ENCODE measurements at places on chromosomes 6 and 20.
A peak's percentile ranks its signal among the peaks of the same experiment; 100 is the strongest.

DNA sequence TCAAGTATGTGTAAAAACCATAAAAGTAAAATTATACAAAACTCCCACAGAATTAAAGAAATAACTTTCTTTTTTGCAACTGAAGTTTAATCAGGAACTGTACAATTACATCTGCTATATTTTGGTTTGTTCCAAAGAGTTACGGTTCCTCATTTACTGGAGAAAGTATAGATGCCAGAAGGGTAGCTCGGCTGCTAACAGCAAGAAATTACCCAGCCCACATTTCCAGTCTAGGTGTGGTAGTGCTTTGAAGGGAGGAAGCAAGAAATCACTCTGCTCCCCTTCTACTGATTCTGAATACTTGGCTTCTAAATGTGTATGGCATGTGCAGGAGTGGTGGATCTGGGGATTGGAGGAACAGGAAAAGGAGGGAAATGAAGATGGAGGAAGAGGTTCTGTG is 441.3 kb downstream of the CDC5L start:
- DNase-seq: no peak
- no peaks in the 10 kb centered on the region for H3K36me3 ChIP-seq
- no peak overlapping the region for H3K27ac ChIP-seq
- peaks cover 6% of the 10 kb centered on the region for H3K4me1 ChIP-seq
- H3K4me3 ChIP-seq: no peak overlapping the region

- H3K4me1 ChIP-seq: peaks cover 35% of the 10 kb centered on the region
- peak; percentile 96 for DNase-seq
- H3K4me3 ChIP-seq: peak overlapping the region; percentile 1
- H3K36me3 ChIP-seq: no peaks in the 10 kb centered on the region
- peak overlapping the region; percentile 59 for H3K27ac ChIP-seq
These were observed 4.2 kb upstream of the NTSR1 start for GRCh38 chr20:62704341-62704948.

DNA sequence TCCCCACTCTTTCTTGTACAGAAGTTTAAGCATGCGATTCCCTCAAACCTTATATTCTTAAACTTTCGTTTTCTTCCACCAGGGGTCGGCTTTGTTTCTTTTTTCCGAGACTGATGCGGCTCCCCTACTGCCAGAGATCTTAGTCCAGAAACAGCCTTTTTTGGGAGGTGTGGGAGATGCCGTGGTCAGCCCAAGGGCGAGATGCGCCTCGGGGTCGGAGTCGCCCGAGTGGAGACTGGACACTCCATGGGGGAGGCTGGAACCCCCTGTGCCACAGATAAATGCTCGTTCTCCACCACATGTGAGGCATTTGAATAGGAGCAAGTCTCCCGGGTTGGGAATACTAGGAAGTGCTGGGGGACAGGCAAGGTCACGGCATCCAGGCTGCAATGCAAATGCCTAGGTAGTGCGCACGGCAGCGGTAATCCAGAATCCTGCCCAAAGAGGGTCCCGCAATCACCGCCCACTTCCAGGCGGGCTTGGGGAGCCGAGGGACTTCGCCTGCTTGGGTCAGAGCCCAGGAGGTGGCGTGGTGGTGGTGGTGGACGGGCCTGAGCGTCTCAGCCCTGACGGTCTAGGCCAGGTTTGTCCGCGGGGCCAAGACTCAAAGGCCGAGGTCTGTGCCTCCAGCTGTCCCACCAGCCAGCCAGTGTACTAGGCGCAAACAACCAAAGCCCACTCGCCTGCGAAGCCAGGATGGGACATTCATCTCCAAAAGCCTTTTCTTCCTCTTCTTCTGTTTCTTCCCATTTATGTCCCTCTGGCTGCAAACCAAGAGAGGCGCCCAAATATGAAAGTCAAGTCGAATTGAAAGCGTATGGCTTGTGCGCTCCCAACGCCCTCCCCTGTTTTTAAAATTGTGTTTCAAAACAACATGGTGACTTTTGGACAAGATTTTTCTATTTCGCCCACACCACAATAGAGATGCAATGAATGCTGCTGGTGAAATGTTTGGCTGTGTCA is 39.3 kb upstream of the OSTM1 start:
- no peak for DNase-seq
- no peaks in the 10 kb centered on the region for H3K36me3 ChIP-seq
- H3K4me1 ChIP-seq: peaks cover 44% of the 10 kb centered on the region
- peak overlapping the region; percentile 25 for H3K4me3 ChIP-seq

GRCh38 chr6:33049323-33050013 is 24.0 kb downstream of the HLA-DPA1 start:
- no peaks in the 10 kb centered on the region for H3K4me1 ChIP-seq
- no peaks in the 10 kb centered on the region for H3K36me3 ChIP-seq
- H3K27ac ChIP-seq: no peak overlapping the region
- no peaks in the 10 kb centered on the region for H3K27me3 ChIP-seq
- no peak overlapping the region for H3K4me3 ChIP-seq

- no peaks in the 10 kb centered on the region for H3K4me1 ChIP-seq
- H3K4me3 ChIP-seq: no peak overlapping the region
- DNase-seq: no peak
- H3K27me3 ChIP-seq: no peaks in the 10 kb centered on the region
- no peaks in the 10 kb centered on the region for H3K36me3 ChIP-seq
- no peak overlapping the region for H3K27ac ChIP-seq
These were observed 316.1 kb upstream of the CDH4 start for GRCh38 chr20:60935971-60936370.

DNA sequence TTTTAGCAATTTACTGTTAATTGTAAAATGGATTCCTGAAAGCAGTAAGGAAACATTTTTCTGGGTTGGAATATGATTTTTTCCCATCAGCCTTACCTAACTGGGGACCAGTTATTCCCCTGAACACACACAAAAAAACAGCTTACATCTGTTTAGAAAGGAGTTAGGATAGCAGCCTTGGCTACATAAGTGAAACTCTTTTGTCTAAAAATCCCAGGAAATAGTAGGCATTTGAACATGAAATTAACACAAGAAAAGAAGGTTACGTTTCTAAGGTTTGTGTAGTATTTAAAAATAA is 696.2 kb upstream of the MARCKS start:
- no peak for DNase-seq
- H3K4me1 ChIP-seq: no peaks in the 10 kb centered on the region
- no peak overlapping the region for H3K27ac ChIP-seq

- H3K4me1 ChIP-seq: peaks cover 6% of the 10 kb centered on the region
- DNase-seq: no peak
- H3K27me3 ChIP-seq: no peaks in the 10 kb centered on the region
- no peaks in the 10 kb centered on the region for H3K36me3 ChIP-seq
- H3K27ac ChIP-seq: no peak overlapping the region
- H3K4me3 ChIP-seq: peak overlapping the region; percentile 54
These were observed 44.6 kb downstream of the DPPA5 start for GRCh38 chr6:73309535-73309784.

GRCh38 chr6:106530502-106530901 is 98.8 kb downstream of the RTN4IP1 start:
- H3K4me1 ChIP-seq: peaks cover under 1% of the 10 kb centered on the region
- H3K4me3 ChIP-seq: no peak overlapping the region
- no peak overlapping the region for H3K27ac ChIP-seq
- H3K36me3 ChIP-seq: no peaks in the 10 kb centered on the region
- no peaks in the 10 kb centered on the region for H3K27me3 ChIP-seq

DNA sequence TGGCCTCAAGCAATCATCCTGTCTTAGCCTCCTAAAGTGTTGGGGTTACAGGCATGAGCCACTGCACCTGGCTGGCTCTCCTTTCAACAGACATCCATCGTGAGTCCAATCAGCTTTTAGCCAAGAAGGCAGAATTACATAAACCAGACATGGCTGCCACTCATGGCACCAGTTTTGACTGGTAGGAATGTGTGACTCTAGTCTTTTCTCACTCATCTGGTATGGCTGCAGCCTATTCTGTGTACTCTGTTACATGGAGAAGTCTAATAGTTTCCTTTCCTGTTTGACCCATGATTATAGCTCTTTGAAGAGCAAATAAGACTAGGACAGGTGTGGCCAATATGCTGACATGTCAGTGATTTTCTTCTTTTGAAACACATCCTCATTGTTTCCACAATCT is 27.0 kb upstream of the RNF144B start:
- peaks cover 8% of the 10 kb centered on the region for H3K4me1 ChIP-seq
- no peak for DNase-seq
- no peak overlapping the region for H3K4me3 ChIP-seq
- no peaks in the 10 kb centered on the region for H3K36me3 ChIP-seq
- H3K27me3 ChIP-seq: no peaks in the 10 kb centered on the region

DNA sequence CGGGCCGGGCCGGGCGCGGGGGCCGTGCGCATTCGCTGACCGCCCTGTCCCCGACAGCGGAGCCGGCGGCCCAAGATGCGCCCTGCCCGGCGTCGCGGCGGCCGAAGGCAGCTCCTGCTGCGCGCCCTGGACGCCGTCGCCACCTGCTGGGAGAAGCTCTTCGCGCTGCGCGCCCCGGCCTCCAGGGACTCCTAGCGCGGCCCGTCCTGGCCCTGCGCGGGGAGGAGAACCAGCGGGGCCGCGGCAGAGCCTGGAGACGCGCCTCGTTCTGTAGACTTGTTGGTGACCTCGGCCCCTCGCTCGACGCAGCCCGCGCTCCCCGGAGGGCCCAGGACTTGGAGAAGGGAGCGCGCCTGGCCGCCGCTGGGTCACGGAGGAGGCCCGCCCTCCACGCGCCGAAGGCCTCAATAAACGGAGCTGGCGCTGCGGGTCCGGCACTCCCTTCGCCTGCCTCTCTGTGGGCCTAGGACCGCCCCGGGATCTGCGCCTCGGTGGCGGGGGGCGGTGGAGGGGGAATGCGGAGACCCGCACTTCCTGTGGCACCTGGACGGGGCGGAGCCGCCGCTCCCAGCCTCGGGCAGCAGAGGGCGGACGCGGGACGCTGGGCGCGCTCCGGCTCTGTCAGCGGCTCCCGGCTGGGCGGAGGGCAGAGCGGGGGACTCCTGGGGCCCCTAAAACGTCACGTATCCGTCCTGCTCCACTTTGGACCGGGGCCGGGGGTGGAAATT is 2.7 kb downstream of the C20orf204 start:
- H3K4me3 ChIP-seq: peak overlapping the region; percentile 42
- peaks cover 3% of the 10 kb centered on the region for H3K36me3 ChIP-seq
- H3K27ac ChIP-seq: peak overlapping the region; percentile 58
- H3K4me1 ChIP-seq: peaks cover 31% of the 10 kb centered on the region
- peaks cover 69% of the 10 kb centered on the region for H3K27me3 ChIP-seq

DNA sequence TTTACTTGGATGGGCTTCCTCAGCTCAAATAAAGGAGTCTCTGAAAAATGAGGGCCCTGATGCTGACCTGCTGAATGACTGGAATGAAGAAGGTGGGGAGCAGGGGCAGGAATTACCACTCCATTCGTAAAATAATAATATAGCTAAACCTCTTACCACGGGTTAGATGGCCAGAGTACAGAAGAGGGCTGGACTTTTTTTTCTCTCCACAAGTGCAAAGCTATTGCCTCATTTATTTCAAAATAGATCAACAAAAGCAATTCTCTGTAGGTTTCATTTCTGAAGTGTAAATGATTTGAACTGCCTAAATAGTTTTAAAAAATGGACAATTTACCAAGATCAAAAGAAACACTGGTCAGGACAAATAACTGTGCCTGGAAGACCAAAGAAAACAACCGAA is 256.7 kb downstream of the KIF16B start:
- no peaks in the 10 kb centered on the region for H3K27me3 ChIP-seq
- no peak for DNase-seq
- H3K36me3 ChIP-seq: no peaks in the 10 kb centered on the region
- H3K27ac ChIP-seq: no peak overlapping the region
- H3K4me3 ChIP-seq: no peak overlapping the region

GRCh38 chr6:124879110-124879991 is 82.9 kb upstream of the RNF217 start:
- H3K4me1 ChIP-seq: no peaks in the 10 kb centered on the region
- H3K36me3 ChIP-seq: no peaks in the 10 kb centered on the region
- no peak overlapping the region for H3K27ac ChIP-seq
- DNase-seq: no peak

GRCh38 chr6:122736616-122737015 is 42.9 kb upstream of the FABP7 start:
- no peaks in the 10 kb centered on the region for H3K36me3 ChIP-seq
- H3K27me3 ChIP-seq: no peaks in the 10 kb centered on the region
- no peaks in the 10 kb centered on the region for H3K4me1 ChIP-seq
- DNase-seq: no peak
- H3K4me3 ChIP-seq: no peak overlapping the region

- H3K27me3 ChIP-seq: no peaks in the 10 kb centered on the region
- H3K4me3 ChIP-seq: no peak overlapping the region
- H3K27ac ChIP-seq: peak overlapping the region; percentile 64
- H3K36me3 ChIP-seq: no peaks in the 10 kb centered on the region
- DNase-seq: peak; percentile 84
- H3K4me1 ChIP-seq: peaks cover 7% of the 10 kb centered on the region
These were observed 176.2 kb downstream of the NFATC2 start for GRCh38 chr20:51366155-51366886.

- DNase-seq: no peak
- H3K4me3 ChIP-seq: no peak overlapping the region
- no peaks in the 10 kb centered on the region for H3K36me3 ChIP-seq
- H3K27ac ChIP-seq: no peak overlapping the region
- no peaks in the 10 kb centered on the region for H3K4me1 ChIP-seq
- no peaks in the 10 kb centered on the region for H3K27me3 ChIP-seq
These were observed 1299.4 kb upstream of the MAP3K7 start for GRCh38 chr6:91886183-91886795.

GRCh38 chr6:2843138-2843740 is 1.6 kb upstream of the SERPINB1 start:
- H3K27me3 ChIP-seq: no peaks in the 10 kb centered on the region
- no peak for DNase-seq
- no peak overlapping the region for H3K4me3 ChIP-seq
- peak overlapping the region; percentile 99 for H3K27ac ChIP-seq

DNA sequence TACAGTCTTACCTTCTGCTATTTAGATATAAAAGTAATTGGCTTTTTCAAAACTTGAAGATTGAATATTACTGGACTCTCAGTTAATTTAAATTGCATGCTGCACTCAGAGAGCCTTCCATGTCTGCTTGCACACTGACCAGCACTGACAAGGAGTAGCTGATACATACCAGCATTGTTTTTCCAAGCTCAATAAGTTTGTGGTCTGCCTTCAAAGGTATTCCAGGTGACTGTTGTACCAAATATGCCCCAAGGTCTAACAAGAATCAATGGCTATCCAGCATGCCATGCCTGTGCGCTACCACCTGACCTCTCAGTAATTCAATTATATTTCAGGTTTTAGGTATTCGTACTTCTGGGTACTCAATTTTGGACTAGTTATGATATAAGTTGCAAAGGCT is 30.0 kb downstream of the BEND6 start:
- H3K4me3 ChIP-seq: no peak overlapping the region
- no peak overlapping the region for H3K27ac ChIP-seq
- H3K36me3 ChIP-seq: no peaks in the 10 kb centered on the region
- no peaks in the 10 kb centered on the region for H3K4me1 ChIP-seq
